ENCODE measurements at places on chromosomes 13 and 19.

DNA sequence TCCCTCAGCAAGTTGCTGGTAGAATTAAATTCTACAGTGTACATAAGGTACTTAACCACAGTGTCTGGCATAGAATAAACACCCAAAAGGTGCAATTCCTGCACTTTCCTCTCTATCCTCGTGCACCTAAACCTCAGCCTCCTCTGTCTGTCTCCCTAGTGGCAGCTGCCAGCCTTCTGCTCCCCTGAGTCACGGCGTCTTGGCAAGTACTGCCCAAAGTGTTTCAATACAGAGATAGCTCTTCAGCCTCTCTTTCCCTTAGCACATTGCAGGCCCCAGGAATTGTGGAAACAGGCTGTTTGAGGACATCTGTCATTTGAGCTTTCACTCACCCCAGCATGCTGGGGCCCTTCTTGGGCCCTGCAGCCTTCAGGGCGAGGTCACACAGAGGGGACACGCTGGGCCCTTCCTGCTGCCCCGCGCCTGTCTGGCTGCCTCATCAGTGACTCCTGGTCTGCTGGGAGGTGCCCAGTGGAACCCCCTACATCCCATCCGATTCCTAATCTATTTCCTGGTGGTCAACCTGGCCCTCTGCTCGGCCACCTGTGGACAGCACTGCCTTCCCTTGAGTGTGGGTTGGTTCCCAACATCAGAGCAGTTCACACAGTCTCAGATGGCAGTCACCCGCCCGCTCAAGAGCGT lies 19.3 kb downstream of the COL4A2 start:
- no peak for DNase-seq

DNA sequence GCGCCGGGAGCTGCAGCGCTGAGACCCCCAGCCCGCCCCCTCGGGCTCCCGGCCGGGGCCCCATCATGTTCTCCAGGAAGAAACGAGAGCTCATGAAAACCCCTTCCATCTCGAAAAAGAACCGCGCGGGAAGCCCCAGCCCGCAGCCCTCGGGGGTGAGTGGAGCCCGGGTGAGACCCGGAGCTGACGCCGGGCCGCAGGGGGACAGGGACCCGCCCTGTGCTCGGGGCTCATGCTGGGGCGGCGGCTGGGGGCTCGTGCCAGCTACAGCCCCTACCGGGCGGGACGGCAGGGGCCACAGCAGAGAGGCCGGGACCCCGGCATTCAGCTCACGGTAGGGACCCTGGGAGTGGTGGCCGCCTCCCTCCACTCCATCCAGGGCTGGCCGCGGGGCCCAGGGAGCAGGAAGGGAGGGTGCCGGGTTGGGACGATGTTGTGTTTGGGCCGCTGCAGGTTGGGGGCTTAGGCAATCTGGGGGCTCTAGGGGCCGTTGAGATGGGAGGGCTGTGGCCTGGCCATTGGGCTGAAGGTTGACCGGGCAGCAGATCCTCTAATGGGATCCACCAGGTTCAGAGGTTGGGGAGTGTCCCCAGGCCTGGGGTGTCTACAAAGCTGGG lies 482 bp downstream of the ARHGAP45 start:
- no peak for DNase-seq

DNA sequence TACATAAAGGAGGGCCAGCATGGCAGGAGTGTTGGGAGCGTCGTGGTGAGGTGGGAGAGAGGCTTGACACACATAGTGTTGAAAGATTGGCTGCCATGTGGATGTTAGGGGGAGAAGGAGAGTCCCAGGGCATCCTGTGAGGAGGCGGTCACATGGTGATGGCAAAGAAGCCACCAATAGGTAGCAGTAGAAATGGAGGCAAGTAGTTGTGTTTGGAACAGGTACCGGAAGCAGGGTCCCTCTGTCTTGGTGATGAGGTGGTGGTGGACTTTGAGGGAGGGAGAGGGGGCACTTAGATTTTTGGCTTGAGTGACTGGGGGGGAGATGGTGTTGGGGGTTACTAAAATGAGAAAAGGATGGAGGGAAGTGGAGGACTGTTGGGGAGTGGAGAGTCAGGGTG lies 193.2 kb upstream of the RNF113B start:
- DNase-seq, result no peak

DNA sequence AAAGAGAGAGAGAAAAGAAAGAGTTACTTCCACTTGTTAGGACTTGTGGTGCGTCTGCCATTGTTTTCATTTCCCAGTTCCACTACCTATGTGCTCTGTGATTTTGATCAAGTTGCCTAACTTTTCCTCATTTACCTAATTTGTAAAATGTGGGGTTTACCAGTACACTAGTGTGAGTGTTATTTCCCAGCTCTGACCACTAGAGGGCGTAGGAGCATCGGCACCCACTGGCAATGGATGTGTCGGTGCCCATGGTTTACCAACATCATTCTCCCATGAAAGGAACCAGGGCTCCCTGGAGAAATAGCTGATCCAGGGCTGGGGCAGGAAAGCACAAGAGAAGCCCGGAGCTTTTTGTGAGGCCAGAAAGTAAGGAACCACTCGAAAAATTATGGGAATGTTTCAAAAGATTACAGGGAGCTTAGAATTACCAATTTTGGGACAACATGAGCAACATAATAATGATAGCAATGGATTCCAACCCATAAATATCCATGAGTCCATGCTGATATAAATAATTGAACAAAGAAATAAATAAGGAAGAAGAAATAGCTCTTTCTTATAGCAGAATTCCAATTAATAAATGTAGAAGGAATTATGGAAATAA lies 15.1 kb upstream of the CEACAM4 start:
- DNase-seq, result peak; percentile 57

DNA sequence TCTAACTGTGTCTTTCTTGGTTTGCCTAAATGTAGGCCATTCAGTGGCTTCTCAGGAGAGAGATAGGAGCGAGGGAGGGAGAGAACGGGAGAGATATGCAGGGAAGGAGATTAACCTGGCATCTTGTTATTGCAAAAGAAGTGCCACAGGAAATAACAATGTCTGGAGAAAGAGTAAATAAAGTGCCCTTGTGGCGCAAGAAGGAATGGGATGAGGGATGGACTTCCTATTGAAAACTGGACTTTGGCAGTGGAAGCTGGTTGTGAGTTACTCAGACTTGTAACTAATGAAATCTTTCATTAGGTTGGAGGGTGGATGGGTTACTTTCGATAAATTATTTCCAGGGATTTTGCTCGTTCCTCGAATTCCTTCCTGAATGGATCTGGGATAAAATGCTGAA lies 136.1 kb downstream of the LACC1 start:
- no peak for DNase-seq

DNA sequence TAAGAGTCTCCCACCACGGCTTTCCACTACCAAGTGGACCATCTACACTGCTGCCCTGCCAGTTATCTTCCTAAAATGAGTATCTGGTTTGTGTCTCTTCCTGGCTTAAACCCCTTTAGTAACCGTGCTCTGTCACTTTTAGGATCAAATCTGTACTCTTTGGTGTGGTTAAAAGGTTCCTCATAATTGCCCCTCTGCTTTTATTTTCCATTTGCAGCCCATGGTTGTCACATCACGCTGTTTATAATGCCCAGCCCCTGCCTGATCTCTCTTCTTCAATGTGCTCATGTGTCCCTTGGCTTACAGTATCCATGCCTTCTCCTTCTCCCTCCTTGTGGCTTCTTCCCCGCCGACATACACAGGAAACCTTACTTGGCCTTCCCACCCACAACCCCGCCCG lies 100.1 kb downstream of the DGKH start:
- DNase-seq, result no peak

Data from stimulated activated CD4-positive, alpha-beta T cell treated with anti-CD3 and anti-CD28 coated beads, Interleukin-1b, Interleukin-23, amount 100 ng/mL, for 1 hour (primary cell).